ENCODE measurements at places on chromosomes 7 and 10.

DNA sequence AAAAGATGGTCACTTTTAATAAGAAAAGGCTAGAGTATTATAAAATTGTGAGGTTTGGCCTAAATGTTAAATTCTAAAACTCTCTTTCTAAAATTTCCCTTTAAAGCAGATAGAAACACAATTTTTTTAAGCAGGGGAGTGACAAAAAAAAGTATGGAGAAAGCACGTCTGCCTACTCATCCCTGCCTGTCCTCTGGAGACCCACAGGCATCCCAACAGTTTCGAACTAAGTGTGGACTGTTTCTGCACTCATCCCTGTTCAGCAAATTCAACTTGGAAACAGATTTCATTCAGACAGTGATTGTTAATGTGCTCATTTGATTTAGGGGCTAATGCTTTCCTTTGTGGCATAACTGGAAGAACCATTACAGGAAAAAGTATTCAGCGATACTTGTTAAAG lies 192.6 kb upstream of the CXCL12 start:
- no peak for DNase-seq

DNA sequence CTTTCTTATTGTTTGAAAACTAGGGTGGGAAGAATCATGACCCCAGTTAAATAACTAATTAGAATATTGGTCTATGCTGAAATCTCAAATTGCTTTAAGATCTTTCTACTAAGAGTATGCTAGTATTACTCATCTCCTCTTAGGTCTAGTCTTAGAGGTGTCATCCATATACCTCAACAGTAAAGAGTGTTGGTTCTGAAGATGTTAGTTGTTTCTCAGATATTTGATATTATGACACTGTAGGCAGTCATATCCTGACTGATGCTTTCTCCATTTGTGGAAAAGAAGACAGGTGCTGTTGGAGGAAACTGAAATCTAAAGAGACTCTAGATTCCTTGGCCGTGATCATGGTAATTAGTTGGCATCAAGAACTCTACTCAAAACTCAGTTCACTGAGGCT lies 21.2 kb downstream of the BPGM start:
- no peak for DNase-seq

DNA sequence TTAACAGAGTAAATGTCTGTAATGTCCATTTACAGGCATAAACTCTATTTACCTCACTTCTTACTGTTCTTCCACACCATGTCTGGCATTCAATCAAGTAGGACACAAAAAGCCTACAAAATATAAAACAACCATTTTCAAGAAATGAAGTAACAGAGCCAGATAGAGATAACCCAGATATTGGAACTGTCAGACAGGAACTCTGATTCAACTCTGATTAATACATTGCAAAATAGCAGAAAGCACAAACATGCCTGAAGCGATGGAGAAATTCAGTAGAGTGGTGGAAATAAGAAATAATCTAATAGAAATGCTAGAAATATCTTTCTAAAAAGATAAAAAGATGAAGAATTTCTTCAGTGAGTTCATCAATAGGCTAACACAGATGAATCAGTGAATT lies 964.4 kb downstream of the PCDH15 start:
- DNase-seq: no peak

GRCh38 chr7:16554518-16555236 lies 28.1 kb downstream of the LRRC72 start:
- no peak for DNase-seq

GRCh38 chr7:95590387-95591248 lies 5.7 kb downstream of the PDK4 start:
- DNase-seq: no peak

- no peak for DNase-seq
Observed at GRCh38 chr10:114703377-114704107, 45.5 kb upstream of the ABLIM1 start.
